ENCODE measurements at places on chromosomes 4 and X.

GRCh38 chr4:150242820-150243458 is 164.7 kb downstream of the DCLK2 start:
- peak; percentile 45 for DNase-seq

GRCh38 chr4:16677001-16677944 is 221.2 kb downstream of the LDB2 start:
- DNase-seq, result no peak

- DNase-seq, result no peak
These were observed 279.6 kb downstream of the PDGFC start for GRCh38 chr4:156692016-156692415.

DNA sequence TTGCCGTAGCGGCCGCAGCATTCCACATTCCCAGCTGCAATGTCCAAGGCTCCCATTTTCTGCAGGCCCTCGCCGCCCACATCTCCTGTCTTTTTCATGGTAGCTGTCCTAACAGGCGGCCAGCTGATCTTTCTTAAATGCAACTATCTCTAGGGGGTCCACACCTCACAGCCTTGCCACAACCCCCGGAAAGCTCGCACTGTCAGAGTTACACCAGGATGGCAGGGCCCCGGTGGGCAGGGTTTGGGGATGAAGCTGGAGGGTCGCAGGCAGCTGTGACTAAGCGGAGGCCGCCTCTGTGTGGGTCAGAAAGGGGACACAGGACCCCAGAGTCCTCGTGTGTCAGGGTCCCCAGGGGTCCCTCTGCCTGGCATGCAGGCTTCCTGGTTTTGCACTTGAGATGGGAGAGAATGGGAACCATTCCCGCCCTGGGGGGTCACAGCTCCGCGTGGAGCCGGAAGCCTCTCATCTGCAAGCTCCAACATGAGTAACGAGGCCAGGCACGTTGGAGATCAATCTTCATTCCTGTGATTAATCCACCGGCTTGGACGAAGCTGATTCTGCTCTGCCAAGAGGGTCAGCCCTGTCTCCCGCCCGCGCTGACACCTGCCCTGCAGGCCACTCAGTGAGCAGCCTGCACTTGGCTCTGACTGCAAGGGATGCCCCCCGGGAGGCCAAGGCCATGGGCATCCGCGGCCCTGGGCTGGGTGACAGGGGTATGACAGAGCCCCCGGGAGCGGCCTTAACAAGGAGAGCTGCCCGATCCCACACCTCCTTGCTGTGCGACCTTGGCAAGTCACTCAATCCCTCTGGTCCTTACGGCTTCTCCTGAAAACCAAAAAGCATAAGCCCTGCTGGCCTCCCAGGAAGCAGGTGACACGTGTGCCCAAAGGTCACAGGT is 97.9 kb downstream of the ADRA2C start:
- no peak for DNase-seq

DNA sequence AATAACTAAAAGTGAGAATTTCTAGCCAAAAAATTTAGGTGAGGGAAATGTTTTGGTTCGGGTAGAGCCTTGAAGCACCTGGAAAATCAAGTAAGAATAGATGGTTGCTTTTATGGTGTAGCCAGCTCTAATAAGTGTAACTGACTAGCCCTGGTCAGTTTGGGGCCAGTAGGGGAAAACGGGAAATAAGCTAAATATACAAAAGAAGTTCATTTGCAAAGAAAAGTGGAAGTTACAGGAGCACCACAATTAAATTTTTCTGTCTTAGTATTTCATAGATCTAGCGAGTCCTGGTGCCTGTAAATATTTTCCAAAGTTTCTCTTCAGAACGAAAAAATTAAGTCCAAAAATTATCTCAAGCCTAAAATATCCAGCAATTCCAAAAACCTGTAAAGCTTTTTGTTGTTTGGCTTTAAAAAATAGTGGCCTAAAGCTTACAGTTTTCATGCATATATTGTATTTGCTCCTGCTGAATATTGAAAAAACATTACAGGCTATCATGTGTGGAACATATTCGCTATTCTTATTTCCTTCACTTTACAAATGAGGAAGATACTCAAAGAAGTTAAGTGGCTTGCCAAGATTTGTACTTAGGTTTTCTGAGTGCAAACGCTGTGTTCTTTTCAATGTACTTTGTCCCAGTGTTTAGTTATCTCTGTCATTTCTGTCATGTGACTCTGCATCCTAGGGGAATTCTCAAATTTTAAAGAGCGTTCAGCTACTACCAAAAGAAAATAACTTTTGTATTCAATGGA is 7.3 kb upstream of the PTPN13 start:
- DNase-seq, result no peak

DNA sequence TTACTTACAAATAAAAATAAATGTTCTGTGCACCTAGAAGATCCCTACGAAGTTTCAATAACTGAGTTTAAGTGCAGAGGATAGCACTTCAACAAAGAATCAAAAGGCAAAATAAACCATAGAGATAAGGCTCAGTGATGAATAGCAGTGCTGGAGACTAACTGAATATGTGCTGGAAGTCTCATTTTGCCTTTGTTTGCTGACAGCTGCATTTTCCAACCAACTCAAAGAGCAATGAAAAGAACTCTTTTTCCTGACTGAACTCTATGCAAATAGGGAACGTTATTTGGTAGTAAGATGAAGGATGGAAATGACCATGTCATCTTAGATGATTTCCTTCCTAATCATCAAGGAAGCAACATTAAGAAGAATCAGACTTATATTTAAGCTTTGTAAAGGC is 32.7 kb upstream of the ADH7 start:
- no peak for DNase-seq

- no peak for DNase-seq
These were observed 13.9 kb downstream of the CCNG2 start for GRCh38 chr4:77170926-77171325.

- peak; percentile 34 for DNase-seq
These were observed 93.2 kb upstream of the AP1S2 start for GRCh38 chrX:15947648-15948317.

DNA sequence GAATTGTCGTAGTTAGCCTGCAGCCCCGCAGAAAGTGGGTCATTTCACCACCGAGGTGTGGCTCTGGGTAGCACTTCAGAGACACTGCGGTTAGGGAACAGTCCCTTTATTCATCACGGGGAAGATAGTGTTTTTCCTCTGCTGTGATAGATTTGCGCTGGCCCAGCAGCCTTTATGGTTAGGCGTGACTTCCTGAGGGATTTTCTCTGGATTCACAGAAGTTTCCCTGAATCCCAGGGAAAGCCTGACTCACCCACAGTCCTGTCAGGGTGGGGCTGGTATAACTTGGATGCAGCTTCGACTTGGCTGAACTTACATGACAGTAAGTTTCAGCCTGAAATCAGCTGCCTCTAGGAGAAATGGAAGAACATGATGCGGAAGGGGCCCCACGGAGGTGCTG is 196.3 kb upstream of the HHIP start:
- DNase-seq, result peak; percentile 16

- DNase-seq, result no peak
These were observed 269.4 kb upstream of the SMIM31 start for GRCh38 chr4:164484551-164484950.

GRCh38 chrX:67953658-67954057 is 409.8 kb downstream of the AR start:
- DNase-seq, result no peak

DNA sequence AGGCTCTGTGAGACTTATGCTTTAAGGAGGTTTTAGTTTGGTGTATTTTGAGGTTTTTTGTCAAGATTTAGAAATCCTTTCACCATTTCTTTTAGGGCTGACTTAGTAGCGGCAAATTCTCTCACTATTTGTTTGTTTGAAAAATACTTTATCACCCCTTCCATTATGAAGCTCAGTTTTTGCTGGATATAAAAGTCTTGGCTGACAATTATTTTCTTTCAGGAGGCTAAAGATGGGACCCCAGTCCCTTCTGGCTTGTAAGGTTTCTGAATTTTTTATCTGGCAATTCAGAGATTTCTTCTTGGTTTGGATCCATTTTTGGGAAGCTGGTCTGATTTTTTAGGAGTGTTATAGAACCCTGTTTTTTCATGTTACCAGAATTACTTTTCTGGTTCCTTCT is 88.5 kb downstream of the ACTRT1 start:
- DNase-seq, result no peak

- peak; percentile 5 for DNase-seq
These were observed 102.3 kb downstream of the LARP1B start for GRCh38 chr4:128163177-128164117.

GRCh38 chr4:118754890-118755289 is 69.7 kb downstream of the METTL14 start:
- no peak for DNase-seq

- no peak for DNase-seq
These were observed 80.1 kb downstream of the RAP1GDS1 start for GRCh38 chr4:98341309-98341708.

- peak; percentile 64 for DNase-seq
These were observed 38.2 kb upstream of the DCTD start for GRCh38 chr4:182955411-182955810.

DNA sequence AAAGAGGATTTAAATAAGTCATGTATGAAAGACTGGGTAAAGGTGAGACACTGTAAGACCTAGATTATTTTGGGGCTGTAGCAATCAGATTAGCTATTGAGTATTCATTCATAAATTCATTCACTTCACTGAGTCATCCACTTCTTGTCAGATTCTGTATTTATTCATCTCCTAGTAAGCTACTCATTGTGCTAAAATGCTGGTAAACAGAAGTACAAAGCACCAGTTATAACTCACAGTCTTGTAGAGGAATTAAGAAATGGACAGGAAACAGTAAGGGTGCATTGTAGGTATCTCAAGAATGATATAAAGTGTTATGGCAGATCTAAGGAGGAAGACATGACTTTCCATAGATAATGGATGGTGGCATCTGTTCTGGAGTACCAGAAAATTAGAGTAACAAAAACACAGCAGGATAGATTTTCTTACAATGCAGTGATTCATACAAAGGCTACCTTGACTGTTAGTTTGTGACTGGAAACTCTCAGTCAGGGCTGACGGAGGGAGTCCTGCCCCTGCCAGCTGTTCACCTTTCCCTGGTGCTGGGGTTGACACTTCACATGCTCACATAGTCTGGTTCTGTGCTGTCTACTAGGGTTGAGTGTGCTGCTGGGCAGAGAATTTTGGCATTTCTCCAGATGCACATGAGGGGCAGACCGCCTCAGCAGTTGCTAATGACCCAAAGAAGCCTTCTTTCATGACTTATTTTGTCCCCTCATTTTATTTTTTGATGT is 26.5 kb upstream of the HAND2 start:
- DNase-seq, result no peak

- DNase-seq, result no peak
These were observed 129.5 kb downstream of the TSPAN5 start for GRCh38 chr4:98528882-98529281.

DNA sequence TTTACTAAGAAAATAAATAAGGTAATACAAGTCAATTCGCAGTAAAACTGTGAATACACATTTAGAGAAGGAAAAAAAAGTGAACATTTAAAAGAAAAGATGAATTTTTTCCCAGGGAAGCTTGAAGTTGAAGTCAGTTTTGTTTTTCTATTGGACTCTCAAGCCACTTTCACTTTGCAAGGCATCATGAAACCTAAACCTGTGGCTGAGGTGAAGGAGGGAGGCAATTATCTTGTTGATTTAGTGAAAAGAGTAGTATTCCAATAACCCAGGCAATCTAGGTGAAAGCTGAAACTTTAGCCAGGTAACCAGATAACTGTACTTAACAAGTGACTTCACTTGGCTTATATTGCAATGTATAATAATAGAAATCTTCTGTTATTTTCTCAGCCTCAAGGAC is 138.6 kb downstream of the HDX start:
- DNase-seq, result no peak

GRCh38 chrX:55008571-55009358 is 8.6 kb downstream of the APEX2 start:
- peak; percentile 32 for DNase-seq

DNA sequence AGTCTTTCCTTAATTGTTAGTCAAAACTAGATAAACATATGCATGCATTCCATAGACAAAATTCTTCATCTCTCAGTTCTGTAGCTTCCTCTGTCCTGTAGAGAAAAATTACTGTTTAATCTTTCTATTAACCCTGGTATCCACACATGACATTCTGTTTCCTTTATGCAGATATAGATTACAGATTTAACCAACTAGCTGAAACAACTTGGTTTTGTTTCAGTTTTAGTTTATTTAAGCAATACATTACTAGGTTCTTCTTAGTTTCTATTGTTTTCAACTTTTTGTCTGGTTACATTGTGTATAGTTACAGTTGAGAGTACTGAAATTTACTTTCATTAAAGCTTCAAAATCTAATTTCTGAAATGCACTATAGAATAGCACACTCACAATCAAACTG is 933.9 kb upstream of the EPHA5 start:
- no peak for DNase-seq

DNA sequence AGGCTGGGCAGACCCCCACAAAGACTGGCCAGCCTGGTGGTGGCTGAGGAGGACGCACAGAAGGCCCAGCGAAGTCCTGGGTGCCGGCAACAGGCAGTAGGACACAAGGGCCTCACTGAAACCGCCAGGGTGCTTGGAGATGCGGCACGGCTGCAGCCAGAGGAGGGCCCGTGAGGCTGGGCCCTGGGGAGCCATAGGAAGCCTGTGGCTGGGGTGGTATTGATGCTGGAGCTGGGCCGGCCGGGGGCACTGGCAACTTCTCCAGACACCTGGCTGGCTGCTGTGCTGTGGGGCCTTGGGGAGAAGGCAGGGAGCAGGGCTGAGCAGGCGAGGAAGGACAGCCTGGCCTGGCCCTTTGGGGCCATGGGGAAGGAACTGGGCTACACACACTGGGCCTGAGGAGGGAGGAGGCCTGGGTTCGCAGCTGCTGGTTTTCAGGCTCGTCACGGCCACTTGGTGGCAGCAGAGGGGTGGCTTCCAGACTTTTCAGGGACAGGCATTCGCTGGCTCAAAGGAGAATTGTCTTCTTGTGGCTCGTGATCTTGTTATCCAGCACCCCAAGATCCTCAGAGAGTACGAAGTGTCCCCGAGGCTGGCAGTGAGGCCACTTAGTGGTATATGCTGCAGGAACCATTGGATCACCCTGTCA is 37.2 kb downstream of the ATP2B3 start:
- peak; percentile 86 for DNase-seq

- no peak for DNase-seq
These were observed 24.4 kb downstream of the GATB start for GRCh38 chr4:151736361-151736760.

GRCh38 chr4:134365852-134366251 is 164.3 kb upstream of the PABPC4L start:
- DNase-seq, result no peak

DNA sequence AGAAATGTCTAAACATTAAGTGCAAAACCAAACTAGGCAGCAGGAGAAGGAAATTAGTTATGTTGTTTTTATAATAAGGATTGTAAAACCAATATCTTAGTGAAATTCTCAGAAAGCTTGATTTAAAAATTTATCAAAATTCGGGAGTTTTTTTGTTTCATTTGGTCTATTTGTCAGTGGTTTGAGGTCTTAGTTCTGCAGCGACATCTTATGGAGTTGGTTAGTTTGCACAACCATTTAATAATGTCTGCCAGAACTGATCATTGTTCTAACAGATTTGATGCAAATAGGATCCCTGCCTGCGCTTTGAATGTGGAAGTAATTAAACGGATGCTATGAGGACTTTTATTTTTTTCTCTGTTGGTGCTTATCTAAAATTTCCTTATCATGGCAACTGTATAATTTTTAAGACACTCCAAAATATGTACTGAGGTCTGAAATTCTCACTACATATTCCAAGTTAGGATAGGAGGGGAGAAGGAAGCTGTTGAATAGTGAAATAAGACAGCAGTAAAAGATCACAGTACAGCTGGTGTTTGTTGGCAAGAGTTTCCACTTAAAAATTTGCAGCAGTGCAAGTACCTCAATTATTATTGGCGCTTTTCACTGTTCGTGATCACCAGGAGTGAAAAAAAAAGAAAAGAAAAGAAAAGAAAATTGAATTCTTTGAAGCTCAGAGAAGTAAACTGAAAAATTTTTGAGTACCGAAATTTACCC is 2521.4 kb downstream of the ARAP2 start:
- no peak for DNase-seq

- no peak for DNase-seq
These were observed 755.5 kb downstream of the GLUD2 start for GRCh38 chrX:121802881-121803412.
